Vagina (tissue), 2 donors: ENCODE measurements at places on chromosomes 13 and 19.

GRCh38 chr13:67120872-67121531, 109.1 kb downstream of the PCDH9 start:
- no peak for DNase-seq

GRCh38 chr19:40726279-40726678, 9.4 kb downstream of the ITPKC start:
- DNase-seq, result no peak

- DNase-seq, result no peak
Measured at GRCh38 chr13:89372193-89372592, 1701.0 kb downstream of the SLITRK5 start.

GRCh38 chr19:45163751-45164460, 3.1 kb upstream of the NKPD1 start:
- DNase-seq, result no peak

- no peak for DNase-seq
Measured at GRCh38 chr13:26280822-26281221, 26.9 kb downstream of the CDK8 start.

- no peak for DNase-seq
Measured at GRCh38 chr19:48340995-48341394, 15.6 kb downstream of the EMP3 start.

GRCh38 chr13:37893321-37893720, 23.7 kb upstream of the TRPC4 start:
- no peak for DNase-seq

GRCh38 chr13:105625691-105626090, 909.8 kb downstream of the EFNB2 start:
- no peak for DNase-seq

DNA sequence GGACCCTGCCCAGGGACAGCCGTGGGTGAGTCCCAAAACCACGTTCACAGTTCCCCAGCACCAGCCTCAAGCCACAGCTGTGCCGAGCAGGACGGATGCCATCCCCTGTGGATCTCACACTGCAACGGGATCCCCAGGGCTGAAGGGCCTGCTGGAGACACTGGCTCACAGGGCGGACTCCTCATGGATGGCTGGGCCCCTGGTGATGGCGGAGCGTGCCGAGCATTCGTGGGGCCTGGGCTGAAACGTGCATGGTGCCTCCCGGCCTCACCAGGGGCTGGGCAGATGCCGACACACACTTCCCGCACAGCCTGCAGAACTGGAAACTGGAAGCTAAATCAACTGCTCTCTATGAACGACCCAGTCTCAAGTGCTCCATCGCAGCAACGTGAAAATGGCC, 9.6 kb downstream of the RNF126 start:
- no peak for DNase-seq

DNA sequence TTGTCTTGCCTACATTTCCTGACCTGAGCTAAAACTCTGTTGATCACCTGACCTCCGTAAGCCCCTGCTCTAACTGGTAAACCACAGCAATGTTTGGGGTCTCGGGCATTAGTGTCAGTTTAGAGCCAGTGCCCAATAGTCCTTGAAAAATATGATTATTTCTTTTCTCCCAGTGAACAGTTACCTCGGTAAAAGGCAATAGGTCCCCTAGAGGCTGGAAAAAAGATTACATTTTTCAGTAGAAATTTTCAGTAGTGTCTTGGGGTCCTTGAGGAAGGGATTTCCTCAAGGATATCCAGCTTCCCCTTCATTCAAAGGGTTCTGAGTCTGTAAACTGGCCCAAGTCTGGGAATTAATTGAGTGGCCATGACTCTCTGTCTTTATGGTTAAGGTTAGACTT, 177.5 kb downstream of the SLC7A1 start:
- DNase-seq, result no peak

GRCh38 chr19:40588110-40588854, 11.6 kb downstream of the SHKBP1 start:
- DNase-seq, result no peak

- DNase-seq, result no peak
Measured at GRCh38 chr13:32038343-32038742, 6.8 kb downstream of the FRY start.

GRCh38 chr19:16206637-16207036, 8.9 kb downstream of the AP1M1 start:
- DNase-seq, result no peak

DNA sequence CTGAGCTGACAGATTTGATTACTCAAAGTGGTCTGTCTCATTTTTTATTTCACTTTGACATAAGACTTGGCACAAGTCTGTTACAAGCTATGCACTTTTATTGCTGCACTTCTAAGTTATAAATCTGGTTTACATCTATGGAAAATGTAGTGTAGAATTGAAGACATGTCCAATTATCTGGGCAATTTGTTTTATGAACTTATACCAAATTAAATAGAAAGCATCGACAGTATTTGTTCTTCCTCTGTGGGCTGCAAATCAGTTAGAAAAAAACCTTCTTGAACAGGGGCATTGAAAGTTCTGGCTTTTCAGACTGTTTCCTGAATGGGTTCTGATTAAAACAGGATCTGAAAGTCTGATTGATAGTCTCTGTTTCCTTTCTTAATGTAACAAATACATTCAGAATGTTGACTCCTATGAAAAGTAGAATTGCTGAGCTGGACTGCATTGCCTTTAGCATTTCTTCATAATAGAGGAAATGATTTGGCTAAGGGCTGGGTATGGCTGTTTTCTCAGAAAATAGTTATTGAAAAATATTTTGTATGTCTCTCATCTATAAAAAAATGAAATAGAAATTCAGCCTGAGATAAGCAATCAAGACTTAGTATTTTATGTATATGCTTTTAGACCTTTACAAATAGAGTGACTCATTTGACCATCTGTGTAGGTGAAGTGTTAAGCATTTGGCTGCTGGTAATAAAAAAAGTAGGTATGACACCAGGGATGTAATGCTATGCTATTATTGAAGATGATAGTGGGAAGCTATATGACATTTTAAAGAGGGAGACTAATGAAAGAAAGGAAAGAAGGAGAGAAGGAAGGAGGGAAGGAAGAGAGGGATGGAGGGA, 210.9 kb upstream of the SPRY2 start:
- DNase-seq, result no peak

GRCh38 chr13:31485651-31486051, 253.7 kb upstream of the RXFP2 start:
- DNase-seq, result no peak

DNA sequence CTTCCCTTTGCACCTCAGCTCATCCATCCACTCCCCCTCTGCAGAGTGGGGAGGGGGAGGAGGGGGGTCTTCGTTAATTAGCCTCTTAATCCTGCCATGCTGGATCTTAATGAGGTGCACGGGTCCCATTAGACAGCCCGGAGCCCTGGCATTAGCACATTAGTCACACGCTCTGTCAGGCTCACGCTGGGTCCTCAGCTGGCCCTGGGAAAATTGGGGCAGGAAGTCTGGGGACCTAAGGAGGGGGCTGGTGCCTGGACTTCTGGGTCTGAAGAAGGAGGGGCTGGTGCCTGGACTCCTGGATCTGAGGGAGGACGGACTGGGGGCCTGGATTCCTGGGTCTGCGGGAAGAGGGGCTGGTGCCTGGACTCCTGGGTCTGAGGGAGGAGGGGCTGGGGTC, 444 bp upstream of the NCCRP1 start:
- DNase-seq, result no peak

GRCh38 chr19:10286803-10287737, at the start of gene ICAM4:
ICAM4 (plus strand) TSS chr19:10286955; CDS start chr19:10287013, 58 bp downstream.
- DNase-seq, result no peak

GRCh38 chr19:38734176-38734425, 10.2 kb downstream of the CAPN12 start:
- no peak for DNase-seq

- no peak for DNase-seq
Measured at GRCh38 chr13:42612021-42612765, 38.2 kb downstream of the TNFSF11 start.

GRCh38 chr19:10568062-10568825, 535 bp downstream of the CDKN2D start:
- no peak for DNase-seq

- DNase-seq, result no peak
Measured at GRCh38 chr13:93116809-93117208, 109.8 kb upstream of the GPC6 start.

DNA sequence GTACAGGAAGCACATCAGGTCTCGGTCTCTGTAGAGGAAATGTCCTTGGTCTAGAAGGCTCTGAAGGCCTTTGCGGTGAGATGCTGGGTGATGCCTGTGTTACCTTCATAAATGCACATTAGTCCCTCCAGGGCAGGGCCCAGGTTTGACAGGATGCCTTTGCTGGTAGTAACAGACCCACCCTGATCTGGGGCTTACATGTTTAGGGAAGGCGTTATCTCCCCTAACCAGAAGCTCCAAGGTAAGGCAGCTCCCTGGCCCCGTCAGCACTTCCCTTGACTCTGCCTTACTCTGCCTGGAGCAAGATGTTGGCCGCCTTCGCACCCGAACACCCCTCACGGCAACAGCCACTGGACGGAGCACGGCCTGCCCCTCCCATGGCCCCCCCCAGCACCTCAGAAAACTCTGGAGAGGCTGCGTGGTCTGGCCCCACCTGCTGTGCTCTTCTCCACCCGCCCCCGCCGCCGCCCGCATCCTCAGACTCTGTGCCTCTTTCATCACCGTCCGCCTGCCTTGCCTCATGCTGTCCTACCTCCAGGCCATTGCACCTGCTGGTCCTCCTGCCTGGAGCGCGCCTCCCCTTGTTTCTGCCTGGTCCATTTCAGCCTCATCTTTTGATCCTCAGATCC, 9.1 kb downstream of the AP2A1 start:
- DNase-seq, result no peak

DNA sequence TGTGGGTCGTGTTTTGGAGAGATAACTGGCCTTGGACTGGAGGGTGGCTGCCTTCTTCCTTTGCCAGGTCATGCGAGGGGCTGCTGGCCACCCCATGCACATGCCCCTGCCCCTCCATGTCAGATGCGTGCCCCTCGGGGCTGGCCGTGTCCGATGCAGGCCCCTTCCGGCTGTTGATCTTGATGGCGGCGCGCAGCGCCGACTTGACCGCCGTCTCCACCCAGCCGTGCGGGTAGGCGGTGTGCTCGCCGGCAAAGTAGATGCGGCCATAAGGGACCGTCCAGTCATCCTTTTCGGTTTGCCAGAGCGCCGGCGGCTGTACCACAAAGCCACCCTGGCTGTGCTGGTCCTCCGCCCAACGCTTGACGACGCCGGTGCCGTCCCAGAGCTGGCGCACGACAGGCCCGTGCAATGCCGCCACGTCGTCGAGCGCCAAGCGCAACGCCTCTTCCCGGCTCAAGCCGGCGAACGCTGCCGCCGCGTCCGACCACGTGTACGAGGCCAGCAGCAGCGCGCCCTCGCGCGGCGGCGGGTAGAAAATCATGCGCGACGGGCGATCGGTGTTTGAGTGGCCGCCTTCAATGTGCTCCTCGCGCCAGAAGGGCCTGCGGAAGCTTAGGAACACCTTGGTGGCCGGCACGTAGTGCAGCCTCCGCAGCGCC, 6.9 kb downstream of the IL4I1 start:
- DNase-seq, result no peak

GRCh38 chr19:41264581-41265394, 616 bp downstream of the HNRNPUL1 start:
- no peak for DNase-seq

DNA sequence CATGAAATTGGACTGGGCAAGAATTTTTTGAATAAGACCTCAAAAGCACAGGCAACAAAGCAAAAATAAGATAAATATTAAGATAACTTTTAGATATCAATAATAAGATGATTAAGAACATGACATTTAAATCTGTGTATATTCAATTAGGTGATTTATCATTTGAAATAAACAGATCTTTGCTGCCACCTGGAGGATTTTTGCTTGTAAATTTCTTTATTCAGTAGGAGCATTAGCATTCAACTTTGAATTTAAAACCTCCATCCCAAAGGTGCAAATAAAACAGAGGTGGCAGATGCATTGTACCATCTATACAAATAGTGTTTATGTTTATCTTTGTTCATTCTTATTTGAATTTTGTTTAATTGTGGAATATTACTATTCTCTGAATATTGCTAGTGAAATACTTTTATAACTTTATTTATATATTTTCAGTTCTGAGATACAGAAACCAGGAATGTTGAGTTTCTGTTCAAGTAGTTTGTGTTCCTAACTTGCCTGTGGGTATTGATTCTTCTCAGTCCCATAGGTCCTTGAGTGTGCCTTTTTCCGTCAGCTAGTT, 20.9 kb downstream of the COG6 start:
- no peak for DNase-seq
